NCI-H748 treated with DMSO at 0.1 percent for 48 hours (cell line): ENCODE measurements at places on chromosomes 5 and 9.
A peak's percentile ranks its signal among the peaks of the same experiment; 100 is the strongest.

DNA sequence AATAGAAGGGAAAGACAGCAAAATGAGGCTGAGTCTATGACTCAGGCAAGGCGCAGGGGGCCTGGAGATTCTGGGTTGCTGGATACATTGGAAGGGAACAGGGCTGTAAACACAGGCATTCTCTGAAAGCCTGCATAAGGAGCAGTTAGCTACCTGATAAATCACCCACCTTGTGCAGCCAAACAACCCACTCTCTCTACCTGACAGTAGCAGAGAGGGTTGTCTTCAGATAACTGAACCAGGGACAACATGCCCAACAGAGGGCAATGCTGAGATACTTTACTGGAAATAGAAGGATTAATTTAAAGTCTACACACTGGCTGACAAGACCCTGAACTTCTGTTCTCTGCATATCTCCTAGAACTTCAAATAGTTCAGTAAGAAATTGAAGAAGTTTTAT is 161.6 kb downstream of the KCTD16 start:
- peak; percentile 11 for DNase-seq

- DNase-seq = peak; percentile 34
These were observed 3.7 kb upstream of the WDR31 start for GRCh38 chr9:113343732-113344231.

DNA sequence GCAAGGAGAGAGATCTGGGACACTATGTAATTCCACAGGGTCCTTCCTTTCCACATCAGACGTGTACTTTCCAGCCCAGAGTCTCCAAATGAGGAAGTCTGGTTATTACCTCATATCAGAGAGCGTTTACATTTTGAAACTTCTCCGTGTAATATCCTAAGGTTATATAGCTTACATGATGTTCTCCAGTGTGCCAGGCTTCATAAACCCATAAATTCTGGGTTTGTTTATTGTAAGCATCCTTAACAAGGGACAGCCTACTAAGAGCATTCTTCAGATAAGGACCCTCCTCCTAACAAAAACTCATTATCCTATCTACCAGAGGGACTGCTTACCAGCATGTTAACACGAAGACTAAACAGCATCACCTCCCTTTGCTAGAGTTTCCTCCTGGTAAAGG is 17.9 kb downstream of the SRFBP1 start:
- no peak for DNase-seq

- no peak for DNase-seq
These were observed 125.1 kb upstream of the SGCD start for GRCh38 chr5:156201788-156202403.

DNA sequence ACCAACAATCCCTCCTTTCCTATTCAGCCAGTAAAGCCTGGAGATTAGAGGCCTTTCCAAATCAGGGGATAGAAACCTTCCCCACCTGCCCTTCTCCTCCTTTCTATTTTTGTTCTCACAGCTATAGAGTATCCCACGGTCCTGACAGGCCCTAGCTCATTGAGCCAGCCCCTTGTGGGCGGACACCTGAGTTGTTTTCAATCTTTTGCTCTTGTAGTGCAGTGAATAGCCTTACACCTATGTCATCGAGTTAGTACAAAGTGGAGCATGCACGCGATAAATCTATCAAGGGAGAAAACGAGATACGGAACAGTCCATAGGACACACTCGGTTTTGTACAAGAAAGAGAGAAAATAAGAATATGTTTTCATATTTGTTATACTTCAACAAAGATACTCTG is 77.2 kb downstream of the TSPAN17 start:
- no peak for DNase-seq

- DNase-seq = no peak
These were observed 19.6 kb downstream of the MFAP3 start for GRCh38 chr5:154058055-154059038.

- DNase-seq = no peak
These were observed 25.0 kb upstream of the CPLX2 start for GRCh38 chr5:175846332-175846731.

- no peak for DNase-seq
These were observed 175.7 kb downstream of the ARHGEF28 start for GRCh38 chr5:73801686-73802085.

DNA sequence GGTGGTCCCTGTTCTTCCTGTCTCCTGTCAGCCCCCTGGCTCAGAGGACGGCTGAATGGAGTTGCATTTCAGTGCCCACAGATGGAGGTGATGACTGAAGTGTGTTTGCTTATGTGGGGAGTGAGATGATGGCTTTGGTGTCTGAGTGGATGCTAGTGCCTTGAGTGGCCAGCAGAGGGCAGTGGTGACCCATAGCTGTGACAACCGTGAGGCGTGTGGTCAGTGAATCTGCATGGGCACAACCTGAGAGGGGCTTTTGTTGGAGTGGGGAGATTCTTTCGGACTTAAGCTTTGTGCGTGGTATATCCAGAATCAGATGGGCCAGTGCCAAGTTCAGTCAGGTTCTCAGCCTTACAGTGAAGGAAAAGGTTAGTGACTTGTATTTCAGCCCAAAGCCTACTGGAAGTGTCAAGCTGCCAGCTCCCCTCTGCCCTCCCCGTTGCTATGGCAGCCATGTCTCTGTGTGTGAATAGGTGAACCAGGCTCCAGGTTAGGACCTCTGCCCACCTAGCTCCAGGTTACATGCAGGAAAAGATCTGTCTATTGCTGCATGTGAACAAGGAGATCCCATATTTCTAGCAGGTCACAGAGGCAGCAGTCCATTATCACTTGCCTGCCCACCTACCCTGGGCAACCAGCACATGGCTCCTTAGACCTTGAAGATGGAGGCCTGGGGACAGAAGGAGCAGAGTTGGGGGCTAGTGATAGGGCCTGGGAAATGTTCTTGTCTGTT is 14.7 kb upstream of the CXXC5 start:
- DNase-seq = peak; percentile 76

DNA sequence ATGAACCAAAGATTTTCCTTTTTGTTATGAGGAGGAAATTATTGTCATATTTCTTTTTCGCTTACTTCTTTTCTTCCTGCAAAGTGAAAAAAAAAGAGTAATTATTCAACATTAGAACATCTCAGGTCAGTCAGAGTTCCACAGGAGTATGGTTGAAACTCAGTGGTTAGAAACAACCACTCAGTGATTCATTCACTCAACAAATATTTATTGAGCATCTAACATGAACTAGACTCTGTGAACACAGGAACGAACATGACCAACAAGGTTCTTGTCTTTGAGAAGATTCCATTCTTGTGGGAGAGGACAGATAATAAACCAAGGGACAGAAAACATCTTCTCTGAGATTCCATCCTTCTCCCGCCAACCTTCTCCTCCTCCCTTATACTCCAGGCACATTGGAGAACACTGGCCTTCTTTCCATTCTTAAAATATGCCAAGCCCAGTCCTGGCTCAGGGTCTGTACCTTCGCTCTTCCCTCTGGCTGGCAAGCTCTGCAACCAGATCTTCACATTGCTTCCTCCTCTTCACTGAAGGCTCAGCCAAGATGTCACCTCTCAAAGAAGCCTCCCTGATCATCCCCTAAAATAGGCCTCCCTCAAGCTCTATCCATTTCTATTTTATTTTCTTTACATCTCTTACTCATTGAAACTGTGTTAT is 6.8 kb upstream of the GRAMD2B start:
- DNase-seq = no peak

DNA sequence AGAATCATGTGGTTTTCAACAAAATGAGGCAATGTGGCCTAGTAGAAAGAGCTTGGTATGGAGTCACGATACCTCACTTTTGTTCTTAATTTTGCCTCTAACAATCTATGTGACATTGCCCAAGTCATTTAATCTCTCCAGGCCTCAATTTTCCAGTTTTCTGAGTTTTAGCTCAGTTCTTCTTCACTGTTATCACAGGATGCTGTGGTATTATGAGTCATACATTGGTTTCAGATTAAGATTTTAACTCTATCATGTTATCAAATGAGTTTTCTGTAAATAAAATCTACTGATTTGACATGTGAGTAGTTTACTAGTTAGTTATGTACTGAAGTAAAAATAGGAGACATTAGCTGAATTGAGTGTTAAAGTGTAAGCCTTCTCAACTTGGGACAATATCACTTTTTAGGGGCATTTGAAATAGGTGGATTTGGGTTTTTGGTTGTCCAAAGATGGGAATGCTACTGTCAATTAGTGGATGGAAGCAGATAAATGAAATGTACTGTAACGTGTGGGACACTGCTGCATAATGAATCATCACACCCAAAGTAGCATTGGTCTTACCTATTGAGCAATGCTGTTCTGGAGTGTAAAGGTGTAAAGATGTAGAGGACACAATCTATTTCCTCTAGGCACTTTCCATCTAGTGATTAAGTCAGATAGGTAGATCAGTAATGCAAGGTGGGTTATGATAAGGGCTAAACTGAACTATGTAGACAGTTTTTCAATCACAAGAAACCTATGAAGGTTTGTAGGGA is 73.3 kb downstream of the NNT start:
- DNase-seq = no peak

DNA sequence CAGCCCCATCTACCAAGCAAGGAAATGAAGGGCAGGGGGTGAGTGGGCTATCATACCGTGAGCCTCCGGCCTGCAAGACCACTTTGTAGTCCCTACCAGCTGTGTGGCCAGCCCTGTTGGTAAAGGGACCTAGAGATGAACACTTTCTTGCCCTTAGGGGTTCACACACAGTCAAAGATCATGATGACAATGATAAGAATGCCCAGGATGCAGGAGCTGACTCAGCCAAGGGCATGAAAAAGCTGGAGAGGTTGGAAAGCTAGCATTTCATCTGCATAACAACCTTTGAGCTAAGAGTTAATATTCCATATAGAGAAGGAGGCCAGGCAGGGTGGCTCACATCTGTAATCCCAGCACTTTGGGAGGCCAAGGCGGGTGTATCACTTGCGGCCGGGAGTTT is 19.2 kb upstream of the FGFR4 start:
- DNase-seq = no peak

- no peak for DNase-seq
These were observed 10.3 kb downstream of the B4GALT7 start for GRCh38 chr5:177610131-177610769.

- DNase-seq = peak; percentile 1
These were observed 60.8 kb downstream of the SEMA4D start for GRCh38 chr9:89436963-89437625.

GRCh38 chr5:107306594-107306993 is 364.1 kb downstream of the EFNA5 start:
- DNase-seq = no peak

- no peak for DNase-seq
These were observed 305.1 kb upstream of the RGMB start for GRCh38 chr5:98468188-98468869.

GRCh38 chr9:126842977-126843799 is 17.3 kb upstream of the ZBTB34 start:
- DNase-seq = no peak

- no peak for DNase-seq
These were observed 4.9 kb downstream of the ADAM19 start for GRCh38 chr5:157570531-157571200.

- no peak for DNase-seq
These were observed 98.5 kb upstream of the LMX1B start for GRCh38 chr9:126515001-126515872.

- no peak for DNase-seq
These were observed 394.9 kb downstream of the KIF4B start for GRCh38 chr5:155408465-155408864.

GRCh38 chr5:61401726-61402125 is 69.7 kb downstream of the ZSWIM6 start:
- no peak for DNase-seq

- DNase-seq = no peak
These were observed 213.9 kb upstream of the FBXL7 start for GRCh38 chr5:15285901-15286583.

DNA sequence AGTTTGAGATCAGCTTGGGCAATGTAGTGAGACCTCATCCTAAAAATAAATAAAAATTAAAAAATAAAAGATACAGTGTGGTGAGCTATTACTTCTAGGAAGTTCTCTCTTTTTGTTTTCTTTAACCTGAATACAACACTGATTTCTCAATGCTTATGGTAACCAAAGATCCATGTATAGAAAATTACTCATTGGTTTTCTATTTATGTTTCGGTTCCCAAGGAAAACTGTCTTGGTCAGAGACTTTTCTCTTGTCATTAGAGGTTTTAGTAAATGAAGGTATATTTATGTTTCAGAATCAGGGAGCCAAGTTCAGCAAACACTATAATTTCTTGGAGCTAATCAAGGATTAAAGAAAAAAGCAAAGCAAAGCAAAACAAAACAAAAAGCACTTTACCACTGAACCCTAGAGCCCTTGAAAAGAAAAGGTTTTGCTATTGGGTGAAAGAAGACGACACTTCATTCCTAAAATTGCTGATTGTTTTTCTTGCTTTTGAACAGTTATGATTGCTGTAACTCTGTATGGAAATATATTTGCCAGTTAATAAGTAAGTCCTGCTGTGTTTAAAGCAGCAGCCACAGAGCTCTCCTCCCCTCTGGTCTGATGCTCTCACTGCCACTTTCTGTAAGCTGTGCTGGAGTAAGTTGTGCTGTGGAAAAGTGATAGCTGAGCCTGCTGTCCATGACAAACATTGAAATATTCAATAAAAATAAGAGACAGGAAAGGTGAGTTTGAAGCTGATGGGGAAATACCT is 298.2 kb downstream of the CD180 start:
- no peak for DNase-seq

DNA sequence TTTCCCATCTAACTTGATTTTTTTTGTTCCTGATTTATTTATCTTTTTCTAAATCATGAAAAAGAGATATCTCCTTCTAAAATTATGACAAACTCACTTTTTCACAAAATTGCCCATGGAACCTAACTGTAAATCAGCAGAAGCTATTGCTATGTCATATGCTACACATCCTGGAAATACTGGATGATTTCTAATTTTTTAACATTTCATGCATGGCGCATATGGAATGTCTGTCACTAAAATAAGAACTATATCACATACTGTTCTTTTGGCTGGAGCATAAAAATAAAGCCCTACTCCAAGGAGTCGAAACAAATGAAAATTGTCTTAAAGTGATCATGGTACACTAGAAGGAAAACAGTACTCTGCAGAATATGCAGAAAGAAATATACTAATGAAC is 60.6 kb downstream of the CAMK4 start:
- DNase-seq = no peak

DNA sequence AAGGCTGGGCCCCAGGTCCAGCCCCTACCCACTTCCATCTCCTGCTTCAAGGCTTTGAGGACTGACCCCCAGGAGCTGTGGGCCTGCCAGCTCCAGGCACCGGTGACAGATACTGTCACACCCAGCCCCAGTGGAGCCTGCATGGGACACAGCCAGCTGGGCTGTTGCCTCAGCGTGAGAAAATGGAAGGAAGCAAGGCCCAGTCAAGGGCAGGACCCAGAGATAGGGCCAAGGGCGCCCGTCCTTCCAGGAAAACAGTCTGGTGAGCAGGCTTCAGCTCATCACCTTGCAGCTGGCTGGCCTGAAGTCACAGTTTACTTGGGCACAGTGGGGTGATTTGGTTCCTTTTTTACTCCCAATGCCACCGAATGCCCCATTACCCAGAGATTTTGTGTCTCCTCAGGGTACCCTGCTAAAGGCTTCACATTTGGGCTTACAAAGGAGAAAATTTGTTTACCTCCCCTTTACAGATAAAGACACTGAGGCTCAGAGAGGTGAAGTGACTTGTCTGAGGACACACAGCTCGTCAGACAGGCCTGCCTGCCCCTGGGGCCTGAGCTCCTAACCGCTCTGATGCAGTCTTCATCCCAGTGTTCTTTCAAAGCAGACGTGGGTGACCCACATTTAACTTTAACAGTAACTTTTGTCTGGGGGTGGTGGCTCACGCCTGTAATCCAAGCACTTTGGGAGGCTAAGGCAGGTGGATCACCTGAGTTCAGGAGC is 21.5 kb upstream of the WDR38 start:
- DNase-seq = no peak

- no peak for DNase-seq
These were observed 748 bp downstream of the LCN9 start for GRCh38 chr9:135663857-135664256.

GRCh38 chr5:74507370-74508005 is 133.0 kb downstream of the ENC1 start:
- DNase-seq = no peak
